ENCODE measurements at places on chromosomes 11 and 22.

- DNase-seq, result no peak
Measured at GRCh38 chr22:19149991-19150390, at the start of gene GSC2. Gene GSC2 (minus strand): TSS chr22:19150292. CDS start chr22:19150283, 9 bp downstream.

GRCh38 chr11:2591805-2592204 is 108.0 kb downstream of the KCNQ1OT1 start:
- DNase-seq, result no peak

DNA sequence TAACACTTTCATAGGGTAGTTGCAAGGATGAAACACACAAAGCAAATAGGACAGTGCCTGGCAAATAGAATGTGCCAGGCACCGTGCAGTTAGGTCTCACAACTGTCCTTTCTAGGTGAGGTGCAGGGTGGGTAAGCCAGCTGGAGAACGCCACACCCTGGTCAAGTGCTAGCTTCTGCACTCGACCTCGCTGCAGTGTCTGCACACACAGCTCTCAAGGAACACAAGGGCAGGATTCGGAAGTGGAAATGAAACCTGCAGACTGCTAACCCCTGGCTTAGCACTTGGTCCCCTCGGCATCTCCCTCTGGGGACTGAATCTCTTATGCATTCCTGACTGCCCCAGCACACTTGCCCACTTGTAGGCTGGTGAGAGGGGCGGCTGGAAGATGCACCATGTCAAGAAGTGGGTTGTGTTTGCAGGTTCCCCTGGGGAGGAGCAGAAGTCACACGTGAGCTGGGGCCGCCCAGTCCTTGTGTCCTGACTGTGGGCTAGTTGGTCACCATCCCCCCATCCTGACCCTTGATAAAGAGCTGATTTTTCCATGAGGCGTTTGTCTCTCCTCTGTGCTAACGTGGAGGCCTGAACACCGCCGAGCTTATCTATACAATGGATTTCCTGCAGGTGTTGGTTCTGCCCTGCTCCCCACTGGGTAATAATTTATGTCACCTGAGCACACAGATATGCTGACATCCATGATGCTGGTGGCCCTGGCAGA is 89.0 kb downstream of the MICAL2 start:
- no peak for DNase-seq

DNA sequence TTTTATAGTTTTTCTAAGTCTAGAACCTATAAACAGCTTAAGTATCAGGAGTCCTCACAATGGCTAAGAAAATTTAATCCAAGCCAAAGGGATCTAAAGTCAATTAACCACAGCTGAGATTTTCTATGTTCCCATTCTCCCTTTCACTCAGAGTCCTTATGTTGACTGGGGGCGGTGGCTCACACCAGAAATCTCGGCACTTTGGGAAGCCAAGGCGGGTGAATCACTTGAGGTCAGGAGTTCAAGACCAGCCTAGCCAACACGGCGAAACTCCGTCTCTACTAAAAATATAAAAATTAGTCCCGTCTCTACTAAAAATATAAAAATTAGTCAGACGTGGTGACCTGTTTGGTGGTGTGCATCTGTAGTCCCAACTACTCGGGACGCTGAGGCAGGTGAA is 6.9 kb downstream of the RDX start:
- no peak for DNase-seq

- no peak for DNase-seq
Measured at GRCh38 chr22:19527861-19528417, 3.7 kb upstream of the CLDN5 start.

DNA sequence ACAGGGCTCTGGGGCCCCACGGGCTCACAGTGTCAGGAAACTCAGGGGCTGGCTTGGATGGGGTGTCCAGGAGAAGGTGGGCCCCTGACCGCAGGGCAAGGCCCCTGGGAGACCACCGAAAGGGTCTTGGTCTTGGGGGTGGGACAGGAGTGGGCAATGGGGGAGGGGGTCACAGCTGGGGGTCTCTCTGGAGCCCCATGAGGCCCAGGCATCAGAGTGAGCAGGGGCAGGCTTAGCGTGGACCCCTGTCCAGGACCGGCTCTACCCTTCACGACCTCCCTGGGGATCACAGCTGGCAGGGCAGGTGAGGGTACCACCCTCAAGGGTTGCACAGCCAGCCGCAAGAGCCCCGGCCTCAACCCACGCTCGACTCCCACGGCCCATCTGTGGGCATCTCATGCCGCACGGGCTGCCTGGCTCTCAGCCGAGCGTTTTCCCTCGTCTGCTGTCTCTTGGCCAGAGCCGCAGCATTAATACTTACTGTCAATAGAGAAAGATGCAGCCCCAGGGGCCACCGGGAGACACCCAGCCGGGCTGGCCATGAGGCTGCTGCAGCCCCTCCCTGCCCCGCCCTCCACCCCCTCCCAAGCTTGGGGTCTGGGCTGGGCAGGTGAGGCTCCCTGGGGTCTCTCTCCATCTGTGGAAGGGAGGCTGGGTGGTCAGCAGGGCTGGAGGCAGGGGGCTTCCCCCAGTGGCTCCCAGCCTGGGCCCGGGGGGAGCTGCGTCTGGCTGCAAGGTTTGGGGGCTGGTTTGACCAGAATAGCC is 662 bp downstream of the MUC5B start:
- no peak for DNase-seq

DNA sequence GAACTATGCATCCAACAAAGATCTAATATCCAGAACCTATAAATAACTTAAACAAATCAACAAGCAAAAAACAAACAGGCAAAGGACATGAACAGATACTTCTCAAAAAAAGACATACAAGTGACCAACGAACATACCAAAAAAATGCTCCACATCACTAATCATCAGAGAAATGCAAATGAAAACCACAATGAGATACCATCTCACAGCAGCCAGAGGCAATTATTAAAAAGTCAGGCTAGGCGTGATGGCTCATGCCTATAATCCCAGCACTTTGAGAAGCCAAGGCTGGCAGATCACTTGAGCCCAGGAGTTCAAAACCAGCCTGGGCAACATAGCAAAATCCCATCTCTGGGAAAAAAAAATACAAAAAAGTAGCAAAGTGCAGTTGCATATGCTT is 10.7 kb downstream of the SAA4 start:
- no peak for DNase-seq

GRCh38 chr22:48267681-48268080 is 1505.2 kb downstream of the TBC1D22A start:
- no peak for DNase-seq

DNA sequence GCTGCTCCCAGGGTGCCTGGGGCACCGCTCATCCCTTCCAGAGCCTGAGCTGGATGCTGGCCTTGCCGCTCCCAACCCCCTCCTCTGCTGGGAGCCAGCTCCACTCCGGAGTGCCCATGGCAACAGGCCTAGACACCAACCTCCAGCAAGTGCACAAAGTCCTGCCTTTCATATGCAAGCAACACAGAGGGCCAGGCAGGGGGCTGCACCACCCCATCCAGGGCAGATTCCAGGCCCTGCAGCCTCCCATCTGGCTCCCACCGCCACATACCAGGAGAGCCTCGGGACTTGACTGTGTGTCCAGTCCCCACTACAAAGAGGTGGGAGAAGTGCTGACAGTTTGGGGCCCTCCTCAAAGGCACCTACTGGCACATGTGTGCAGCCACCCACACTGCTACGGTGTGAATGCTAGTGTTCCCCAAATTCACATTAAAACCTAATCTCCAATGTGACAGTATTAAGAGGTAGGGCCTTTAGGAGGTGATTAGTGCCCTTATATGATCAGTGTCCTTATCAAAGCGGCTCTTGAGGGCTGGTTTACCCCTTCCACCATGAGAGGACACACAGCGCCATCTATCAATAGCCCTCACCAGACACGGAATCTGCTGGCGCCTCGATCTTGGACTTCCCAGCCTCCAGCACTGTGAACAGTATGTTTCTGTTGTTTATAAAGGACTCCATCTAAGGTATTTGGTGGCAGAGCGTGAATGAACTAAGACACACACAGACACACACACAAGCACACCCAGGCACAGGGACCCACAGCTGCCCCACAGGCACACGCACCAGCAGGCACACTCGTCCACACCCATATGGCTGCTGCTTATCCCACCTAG is 16.2 kb downstream of the ARVCF start:
- no peak for DNase-seq

- DNase-seq, result no peak
Measured at GRCh38 chr11:24233041-24233440, 263.8 kb upstream of the LUZP2 start.

DNA sequence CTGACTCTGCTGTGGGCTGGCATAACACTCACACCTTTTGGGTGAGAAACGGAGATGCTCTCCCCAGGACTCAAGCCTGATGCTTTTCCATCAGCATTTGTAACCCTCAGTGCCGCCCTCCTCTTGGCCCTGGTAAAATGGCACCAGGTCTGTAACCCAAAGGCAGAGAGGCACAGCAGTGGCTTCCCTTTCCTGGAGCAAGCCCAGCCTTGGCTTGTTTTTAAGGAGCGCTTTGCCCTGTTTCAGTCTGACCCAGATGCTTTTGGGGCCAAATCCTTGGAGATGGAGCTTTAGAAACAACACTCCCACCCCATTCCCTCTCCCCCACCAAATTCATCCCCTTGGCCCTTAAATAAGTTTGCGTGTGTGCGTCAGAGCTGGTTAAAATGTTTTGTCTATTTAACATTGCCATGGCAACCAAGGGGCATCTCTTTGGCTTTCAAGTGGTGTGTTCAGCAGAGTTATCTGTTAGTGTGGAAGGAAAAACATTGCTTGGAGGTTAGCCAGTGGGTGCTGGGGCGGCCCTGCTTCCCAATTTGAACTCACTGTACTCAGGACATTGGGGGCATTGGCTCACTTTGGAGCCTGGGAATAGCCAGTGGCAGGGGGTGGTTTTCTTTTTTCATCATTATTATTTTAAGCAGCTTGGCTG is 134.1 kb downstream of the NAV2 start:
- DNase-seq, result no peak

DNA sequence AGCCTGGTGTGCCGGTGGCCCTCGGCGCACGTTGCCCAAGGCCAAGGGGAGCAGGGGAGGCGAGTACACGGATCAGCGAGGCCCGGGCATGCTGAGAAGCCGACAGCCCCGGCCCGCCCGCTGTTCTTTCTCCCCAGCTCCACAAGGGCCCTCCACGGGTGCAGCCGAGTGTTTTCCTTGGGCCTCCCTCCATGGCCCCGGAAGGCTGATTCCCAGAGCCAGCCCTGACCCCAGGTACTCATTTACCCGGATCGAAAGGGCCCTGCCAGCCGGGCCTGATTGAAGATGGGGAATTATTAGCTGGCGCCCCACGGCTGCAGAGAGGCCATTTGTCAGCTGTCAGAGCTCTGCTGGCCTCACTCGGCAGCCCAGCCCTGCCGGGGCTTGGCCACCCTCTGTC is 53.1 kb downstream of the WNT7B start:
- DNase-seq, result no peak

- DNase-seq, result no peak
Measured at GRCh38 chr22:41401781-41402648, 20.3 kb downstream of the TEF start.

DNA sequence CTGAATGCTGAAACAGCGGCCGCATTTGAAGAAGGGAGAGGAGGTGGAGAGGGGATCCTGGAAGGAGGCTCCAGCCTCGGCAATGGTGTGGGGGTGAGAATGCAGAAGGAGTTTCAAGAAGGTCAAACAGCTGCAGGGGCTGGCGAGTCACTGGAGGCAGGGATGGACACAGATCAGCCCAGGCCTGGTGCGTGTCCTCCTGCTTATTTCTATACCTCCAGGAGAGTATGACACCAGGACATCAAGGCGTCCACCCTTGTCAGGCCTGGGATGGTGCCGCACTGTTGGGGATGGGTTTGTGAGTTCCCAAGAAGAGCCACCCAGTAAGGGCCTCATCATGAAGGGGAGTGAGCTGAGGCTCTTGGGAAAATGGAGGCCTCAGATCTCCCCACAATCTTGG is 23.1 kb downstream of the IGLL1 start:
- no peak for DNase-seq

GRCh38 chr11:2139123-2139521 is at the start of gene IGF2:
Gene IGF2 (minus strand): TSS chr11:2139389. CDS start chr11:2135523, 3,866 bp downstream.
- DNase-seq, result no peak

DNA sequence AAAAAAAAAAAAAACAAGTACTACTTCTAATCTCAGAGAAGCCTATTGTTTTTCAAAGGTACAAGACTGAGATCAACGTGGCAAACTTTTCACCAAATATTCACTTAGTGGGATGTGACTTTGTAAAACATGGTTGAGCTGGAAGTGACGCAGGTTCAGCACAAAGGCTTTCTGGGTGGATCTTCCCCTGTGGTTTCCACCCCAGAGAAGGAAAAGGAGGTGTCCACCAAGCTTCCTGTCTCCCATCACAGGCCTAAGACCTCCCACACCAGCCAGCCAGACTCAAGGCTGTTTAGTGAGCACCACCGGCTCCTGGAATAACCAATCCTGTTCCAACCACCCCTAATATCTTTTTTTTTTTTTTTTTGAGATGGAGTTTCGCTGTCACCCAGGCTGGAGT is 5.7 kb downstream of the TMEM184B start:
- peak; percentile 24 for DNase-seq

DNA sequence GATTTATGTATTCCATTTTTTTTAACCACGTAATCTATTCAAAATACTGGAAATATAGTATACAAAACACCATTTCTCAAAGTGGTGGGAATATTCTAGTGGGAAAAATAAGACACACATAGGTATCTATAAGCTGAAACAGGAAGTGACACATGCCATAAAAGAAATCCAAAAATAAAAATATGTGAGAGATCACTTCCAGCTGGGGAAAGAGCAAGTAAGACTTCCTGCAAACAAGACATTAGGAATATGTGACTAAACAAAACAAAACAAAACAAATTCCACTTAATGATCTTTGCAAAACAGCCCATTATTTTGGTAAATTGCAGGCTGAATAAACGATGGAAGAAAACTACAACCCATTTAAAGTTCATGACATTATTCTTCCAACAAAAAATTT is 107.3 kb upstream of the CEP126 start:
- DNase-seq, result no peak
